NB4 (cell line): ENCODE measurements at places on chromosomes 3 and 15.

DNA sequence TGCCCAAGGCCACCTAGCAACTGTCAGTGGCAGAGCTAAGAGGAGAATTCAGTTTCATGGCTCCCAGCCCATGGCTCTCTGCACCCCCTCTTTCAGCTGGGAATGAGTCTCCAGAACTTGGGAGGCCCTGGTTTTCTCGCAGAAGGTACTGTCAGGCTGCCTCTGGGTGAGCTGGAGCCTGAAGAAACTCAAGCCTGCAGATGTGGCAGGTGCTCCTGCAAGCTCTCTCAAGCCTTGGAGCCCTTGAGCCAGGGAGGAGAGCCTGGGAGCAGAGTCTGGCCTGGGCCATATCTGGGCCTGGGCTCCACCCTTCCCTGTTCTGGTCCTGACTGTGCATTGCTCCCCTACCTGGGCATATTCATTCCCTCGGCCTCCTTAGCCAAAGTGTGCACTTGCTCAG lies 74.4 kb upstream of the TLE3 start:
- DNase-seq, result no peak

DNA sequence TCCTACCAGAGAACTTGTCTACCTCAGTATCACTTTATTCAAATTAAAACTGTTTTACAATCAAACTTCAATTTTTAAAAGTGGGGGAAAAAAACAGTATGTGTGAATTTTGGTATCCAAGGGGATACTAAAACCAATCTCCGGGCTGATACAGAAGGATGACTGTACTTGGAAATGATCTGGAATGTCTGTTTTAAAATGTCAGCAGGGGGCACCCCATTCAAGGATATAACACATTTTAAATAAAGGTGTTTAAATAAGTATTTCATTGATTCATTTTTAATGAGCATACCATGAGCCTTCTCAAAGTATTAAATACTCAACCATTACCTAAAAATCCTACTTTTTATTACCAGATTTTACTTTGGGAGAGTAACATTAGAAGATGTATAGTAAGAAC lies 67.9 kb downstream of the ULK4 start:
- peak; percentile 53 for DNase-seq

DNA sequence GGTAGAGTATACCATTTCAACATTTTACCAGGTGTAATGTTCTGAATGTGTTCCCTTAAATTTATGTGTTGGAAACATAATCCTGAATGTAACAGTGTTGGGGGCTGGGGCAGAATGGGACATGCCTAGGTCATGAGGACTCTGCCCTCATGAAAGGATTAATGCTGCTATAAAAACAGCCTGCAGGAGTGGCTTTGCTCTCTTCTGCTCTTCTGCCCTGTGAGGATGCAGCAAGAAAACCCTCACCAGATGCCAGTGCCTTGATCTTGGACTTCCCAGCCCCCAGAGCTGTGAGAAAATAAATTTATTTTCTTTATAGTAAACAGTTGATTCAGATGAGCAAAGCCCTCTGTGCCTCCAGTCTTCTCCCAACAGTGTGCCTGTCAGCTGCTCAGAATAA lies 326.0 kb upstream of the ONECUT1 start:
- no peak for DNase-seq

DNA sequence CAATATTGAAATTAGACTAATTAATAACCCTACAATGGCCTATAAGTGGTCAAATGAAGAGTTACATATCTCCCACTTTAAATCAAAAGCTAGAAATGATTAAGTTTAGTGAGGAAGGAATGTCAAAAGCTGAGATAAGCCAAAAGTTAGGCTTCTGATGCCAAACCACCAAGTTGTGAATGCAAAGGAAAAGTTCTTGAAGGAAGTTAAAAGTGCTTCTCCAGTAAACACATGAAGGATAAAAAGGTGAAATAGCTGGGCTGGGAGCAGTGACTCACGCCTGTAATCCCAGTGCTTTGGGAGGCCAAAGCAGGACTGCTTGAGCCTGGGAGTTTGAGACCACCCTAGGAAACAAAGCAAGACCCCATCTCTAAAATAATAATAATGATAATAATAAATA lies 46.9 kb upstream of the DCUN1D1 start:
- no peak for DNase-seq

- DNase-seq, result no peak
Observed at GRCh38 chr15:28944286-28944685, 58.5 kb downstream of the APBA2 start.

DNA sequence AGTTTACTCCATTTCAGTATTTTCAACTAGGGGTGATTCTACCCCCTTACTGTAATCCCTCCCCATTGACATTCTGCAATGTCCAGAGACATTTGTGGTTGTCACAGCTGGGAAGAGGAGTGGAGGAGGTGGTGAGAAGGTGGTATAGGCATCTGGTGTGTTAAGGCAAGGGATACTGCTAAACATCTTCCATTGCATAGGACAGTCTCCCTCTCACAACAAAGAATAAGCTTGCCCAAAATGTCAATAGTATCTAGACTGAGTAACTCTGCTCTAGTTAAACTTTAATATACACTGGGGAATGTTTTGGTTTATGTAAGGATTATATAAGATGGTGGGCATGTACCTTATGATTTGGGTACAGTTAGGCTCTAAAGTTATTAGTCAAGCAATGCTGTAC lies 737.6 kb downstream of the ROBO1 start:
- no peak for DNase-seq

DNA sequence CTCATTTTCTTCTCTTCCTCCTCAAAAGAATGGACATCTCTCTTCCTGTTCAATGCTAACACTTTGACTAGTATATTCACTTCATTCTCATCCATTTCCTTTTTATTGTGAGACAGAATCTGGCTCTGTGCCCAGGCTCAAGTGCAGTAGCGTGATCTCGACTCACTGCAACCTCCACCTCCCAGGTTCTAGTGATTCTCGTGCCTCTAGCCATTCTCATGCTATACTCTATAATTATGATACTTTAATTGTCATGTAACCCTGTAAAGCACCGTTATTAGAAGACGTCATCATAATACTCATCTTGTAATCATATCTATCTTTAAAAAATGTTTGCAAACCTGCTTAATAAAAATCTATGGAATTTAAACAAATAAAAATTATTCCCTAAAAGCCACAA lies 107.0 kb downstream of the SHOX2 start:
- no peak for DNase-seq

DNA sequence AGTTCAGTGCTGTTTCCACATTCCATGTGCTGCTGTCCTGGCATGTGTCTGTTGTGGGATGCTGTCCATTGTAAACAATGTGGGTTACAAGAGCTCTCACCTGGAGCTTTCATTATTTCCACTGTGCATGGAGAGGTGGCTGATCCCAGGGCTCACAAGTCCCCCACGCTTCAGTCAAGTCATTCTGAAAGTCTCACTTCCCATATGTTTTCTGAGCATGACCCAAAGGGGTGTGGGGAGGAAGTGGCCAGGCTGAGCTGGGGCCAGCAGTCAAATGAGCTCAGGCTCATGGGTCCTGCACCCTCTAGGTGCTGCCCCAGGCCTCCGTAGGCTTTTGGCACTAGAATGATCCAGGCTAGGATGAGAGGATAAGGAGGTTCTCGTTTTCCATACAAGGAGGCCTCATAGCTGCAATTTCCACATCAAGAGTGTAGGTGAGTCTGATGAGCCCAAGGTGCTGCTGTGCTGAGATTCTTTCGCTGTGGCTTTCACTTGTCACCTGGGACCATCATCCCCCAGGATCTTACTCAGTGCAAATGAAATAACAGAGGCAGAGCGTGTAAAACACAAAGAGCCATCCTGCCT lies 22.0 kb downstream of the STARD5 start:
- peak; percentile 53 for DNase-seq

- no peak for DNase-seq
Observed at GRCh38 chr3:60046210-60046609, 996.4 kb upstream of the CFAP20DC start.

GRCh38 chr3:151581035-151581434 lies 120.2 kb upstream of the IGSF10 start:
- DNase-seq, result peak; percentile 11

DNA sequence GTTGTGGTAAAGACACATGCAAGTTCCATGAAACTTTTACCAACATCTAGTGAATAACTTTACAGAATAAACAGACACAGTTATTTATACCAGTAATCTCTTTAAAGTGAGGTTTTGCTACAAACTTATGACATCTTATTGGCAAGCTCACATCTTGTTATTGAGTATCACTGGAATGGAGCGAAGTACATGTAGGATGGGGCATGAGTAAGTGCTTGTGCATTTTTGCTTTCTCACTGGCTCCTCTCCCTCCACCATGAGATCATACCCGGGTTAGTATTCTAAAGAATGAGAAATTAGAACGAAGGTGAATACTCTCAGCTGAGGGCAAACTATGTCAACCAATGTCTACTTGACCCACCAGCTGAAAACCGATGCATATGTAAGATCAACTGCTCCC lies 193.3 kb upstream of the ZNF717 start:
- DNase-seq, result no peak

DNA sequence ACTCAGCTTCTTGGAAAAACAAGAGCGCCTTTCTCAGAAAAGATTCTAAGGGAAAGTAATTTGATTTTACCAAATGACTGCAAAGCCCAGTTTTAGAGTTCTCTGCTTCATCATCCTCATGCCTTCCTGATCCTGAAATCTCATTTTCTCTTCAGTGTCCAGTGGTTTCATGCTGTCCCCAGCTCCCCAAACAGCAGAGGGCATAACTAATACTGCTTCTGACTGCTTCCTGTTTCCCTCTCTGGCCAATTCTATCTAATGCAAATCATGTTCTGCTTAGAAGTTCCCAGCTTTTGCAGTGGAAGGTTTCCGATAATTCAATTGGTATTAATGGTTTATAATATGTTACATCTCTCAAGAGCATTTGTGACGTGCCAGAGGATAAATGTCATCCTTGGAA lies 161.1 kb downstream of the CLSTN2 start:
- DNase-seq, result no peak

DNA sequence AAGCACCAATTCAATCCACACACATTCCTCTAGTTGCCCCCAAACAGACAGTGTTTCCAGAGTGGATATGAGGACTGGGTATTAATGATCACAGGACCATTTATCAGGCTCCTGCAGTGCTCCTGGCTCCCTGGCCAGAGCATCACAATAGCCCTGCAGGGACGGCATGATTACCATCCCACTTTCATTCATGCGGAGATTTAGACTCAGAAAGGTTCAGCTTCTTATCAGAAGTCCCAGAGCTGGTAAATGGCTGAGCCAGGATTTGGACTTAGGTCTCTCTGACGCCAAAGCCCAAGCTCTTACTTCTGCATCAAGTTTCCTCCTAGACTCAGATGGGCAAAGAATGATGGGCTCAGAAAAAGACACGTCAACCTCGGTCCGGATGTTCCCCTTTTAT lies 2.9 kb upstream of the EPHB3 start:
- DNase-seq, result no peak

DNA sequence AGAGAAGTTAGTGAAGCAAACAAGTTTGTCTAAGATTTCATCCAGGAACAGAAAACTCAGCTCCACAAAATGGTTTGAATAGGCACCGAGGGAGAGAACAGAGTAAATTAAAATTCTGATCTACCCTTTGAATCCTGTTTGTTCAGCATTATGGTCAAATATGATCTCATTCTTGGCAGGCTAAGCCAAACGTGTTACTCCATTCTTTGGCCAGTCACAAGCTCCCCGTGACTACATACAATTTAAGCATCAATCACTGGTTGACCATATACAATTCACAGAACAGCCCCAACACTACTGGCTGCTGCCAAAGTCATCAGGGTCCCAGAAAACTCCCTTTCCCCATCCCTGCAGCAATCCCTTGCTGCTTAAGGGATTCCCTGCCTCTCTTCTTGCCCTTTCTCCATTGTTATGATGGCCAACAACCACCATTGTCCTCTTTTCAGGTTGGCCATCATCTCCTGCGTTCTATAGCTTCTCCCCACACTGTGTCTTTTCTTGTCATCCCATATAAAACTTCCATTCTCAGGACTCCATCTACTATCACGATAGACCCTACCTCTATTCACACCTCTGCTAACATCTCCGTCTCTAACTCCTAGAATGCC lies 46.3 kb downstream of the GOLIM4 start:
- DNase-seq, result no peak

DNA sequence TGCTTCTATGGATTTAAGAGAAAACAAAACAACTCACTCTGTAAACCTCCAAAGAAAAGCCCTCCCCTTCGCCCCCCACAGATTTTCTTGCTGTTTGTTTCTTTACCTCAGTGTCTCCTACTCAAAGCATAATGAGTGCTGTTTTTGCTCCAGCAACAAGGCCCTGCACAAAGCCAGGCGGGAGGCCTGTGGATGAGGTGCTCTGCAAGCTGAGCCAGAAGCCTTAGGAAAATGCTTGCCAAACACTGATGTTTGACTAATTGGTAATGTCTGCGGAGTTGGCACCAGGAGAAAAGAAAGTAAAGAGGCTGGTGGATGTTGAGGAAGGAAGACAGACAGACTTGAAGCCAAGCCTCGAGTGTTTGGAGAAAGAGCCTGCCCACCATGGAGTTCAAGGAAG lies 99.7 kb downstream of the RARB start:
- DNase-seq, result no peak

- DNase-seq, result no peak
Observed at GRCh38 chr3:167773584-167773983, 38.1 kb downstream of the SERPINI1 start.

DNA sequence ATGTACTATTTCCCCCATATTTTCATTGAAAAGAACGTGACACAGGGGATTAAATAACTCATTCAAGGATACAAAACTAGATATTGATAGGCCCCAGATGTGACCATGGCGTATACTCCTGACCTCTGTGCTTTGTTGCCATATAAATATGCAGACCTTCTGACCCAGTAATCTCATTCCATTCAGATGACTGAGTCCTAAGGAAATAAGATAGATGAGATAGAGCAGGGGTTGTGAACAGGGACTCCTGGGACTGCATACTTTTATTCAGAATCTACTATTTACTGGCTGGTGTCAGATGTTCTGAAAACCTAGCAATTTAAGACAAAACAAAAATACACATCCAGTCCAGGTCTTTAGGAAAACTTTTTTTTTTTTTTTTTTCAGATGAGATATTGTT lies 139.2 kb upstream of the MANF start:
- DNase-seq, result no peak

GRCh38 chr3:17632401-17633100 lies 109.9 kb downstream of the TBC1D5 start:
- DNase-seq, result peak; percentile 72

DNA sequence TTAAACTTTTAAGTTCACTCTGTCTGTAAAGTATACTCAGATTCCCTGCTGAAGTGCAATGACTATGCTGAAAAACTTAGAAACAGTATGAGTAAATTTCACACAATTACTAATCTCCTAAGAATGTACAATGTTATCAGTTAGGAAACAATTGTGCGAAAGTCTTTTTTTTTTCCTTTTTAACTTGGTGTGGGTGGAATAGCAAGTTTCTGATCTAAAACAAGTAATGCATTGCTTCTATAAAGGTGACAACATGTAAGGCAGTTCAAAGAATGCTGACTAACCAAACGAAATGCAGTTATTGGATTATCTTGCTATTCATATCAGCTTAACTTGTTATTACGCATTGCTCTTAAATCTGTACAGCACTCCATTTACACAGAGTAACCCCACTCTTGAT lies 19.3 kb upstream of the SLC12A8 start:
- DNase-seq, result no peak

GRCh38 chr3:185457376-185457775 lies 41.5 kb downstream of the TMEM41A start:
- DNase-seq, result no peak

- DNase-seq, result no peak
Observed at GRCh38 chr15:37015451-37015850, 84.9 kb downstream of the MEIS2 start.

GRCh38 chr3:127780536-127781400 lies 41.5 kb downstream of the MGLL start:
- DNase-seq, result no peak

GRCh38 chr3:96705895-96706294 lies 108.5 kb upstream of the EPHA6 start:
- no peak for DNase-seq
